Cortex of kidney (tissue), 1 donor: ENCODE measurements at places on chromosomes 5 and 9.

DNA sequence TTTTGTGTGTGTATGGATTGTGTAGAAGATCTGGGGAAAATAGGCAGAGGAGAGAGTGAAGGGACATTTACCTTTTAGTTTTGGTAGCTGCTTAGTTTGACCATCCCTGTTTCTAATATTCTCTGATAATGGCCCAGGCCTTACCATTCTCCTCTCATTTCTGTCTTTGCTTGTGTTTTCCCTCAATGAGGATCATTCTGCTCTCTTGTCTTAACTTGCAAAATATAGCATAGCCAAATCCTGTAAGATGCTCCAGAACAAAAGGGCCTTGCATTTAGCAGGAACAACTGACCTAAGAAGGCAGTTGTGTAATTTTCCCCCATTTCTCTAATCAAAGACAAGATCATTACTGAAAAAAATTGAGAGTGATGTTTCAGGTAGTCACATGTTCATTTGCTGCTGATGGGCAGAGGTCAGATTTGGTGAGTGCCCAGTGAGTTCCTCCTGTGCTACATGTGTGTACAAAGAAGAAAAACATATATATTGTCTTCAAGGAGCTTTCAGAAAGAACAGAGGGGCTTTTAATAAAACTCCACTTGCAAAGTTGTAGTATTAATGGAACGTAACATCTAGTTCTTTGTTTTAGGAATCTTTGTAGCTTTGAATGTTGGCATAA is 139.5 kb downstream of the KDM4C start:
- no peak for DNase-seq

GRCh38 chr5:7629561-7629960 is 221.4 kb downstream of the CFAP90 start:
- no peak for DNase-seq

DNA sequence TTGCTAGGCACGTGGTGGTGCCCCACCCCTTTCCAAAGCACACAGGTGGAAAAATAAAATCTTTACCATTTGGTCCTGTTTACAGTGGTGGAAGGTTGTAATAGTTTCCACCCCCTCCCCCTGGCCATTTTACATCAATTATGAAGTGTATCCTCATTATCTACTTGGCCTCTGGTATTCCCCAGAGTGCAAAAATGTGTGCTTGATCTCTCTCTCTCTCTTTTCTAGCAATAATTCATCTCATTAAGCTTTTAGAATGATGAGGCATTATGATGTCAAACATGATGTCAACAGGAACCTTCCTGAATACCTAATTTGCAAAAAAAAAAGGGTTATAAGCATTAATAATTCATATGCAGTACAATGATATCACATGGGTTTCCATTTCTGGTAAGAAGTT is 3.1 kb downstream of the PDE8B start:
- no peak for DNase-seq

GRCh38 chr5:33072296-33072695 is 361.2 kb downstream of the NPR3 start:
- no peak for DNase-seq

DNA sequence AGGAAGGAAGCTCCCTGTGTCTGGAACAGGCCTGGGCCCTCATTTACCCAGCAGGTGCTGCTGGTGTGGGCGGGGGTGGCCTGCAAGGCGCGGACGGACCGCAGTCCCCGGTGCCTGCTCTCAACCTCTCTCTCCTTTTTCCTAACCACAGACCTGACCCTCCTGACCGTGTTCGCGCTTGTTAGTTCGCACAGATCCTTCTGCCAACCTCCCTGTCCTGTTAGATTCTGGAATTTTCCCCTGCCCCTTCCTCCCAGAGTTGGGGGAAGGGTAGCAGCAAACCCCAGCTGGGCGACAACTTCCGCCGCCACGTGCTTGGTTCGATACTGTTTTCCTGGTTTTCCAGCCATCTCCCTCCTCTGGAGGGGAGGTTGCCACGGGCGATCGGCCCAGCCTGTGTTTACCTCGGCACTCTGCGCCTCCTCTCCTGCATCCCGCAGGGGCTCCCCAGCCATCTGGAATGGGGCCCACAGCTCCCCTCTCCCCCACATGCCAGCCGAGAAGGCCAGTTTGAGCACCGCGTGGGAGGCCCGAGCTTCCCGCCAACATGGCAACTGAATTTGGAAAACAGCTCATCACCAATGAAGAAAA is 70.8 kb upstream of the UNC5A start:
- no peak for DNase-seq

- DNase-seq, result no peak
Measured at GRCh38 chr5:6644794-6645241, 11.6 kb downstream of the SRD5A1 start.

- no peak for DNase-seq
Measured at GRCh38 chr5:501831-502184, 22.4 kb downstream of the SLC9A3 start.

- DNase-seq, result no peak
Measured at GRCh38 chr5:113052041-113052795, 75.6 kb downstream of the DCP2 start.

GRCh38 chr9:36037549-36038122 is 923 bp downstream of the RECK start:
- no peak for DNase-seq

- no peak for DNase-seq
Measured at GRCh38 chr9:121633119-121633714, 18.2 kb upstream of the DAB2IP start.

DNA sequence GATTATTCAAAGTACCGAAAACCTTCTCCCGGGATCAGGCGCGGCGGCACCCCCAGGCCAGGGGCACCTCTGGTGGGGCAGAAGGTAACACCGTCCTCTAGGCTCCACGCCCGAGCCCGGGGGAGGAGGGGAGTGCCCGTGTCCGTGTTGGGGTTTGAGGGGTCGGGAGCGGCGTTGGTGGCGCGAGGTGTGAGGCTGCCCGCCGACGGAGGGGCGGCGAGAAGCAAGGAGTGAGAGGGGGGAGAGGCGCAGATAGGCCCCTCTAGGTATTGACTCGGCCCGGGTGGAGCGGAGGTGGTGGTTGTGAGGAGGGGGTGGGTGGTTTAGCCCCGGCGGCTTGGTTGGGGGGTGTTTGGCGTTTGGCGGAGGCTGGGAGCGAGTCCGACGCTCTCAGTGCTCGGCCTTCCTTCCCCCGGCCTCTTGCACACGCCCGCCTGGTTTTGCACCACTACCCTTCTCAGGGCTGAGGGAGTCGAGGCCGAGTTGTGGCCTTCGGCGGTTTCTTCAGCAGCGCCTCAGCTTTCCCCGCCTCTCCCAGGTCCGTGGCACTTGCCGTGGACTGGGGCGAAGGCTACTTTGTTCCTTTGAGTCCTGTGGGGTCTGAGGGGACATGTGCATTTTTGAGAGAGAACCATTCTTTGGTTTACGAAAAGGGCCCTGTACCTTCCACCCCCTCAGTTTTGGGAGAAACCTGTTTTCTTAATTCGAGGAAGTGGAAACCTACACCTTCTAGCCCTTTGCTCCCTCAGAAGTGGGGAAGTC is 450 bp downstream of the GPBP1 start:
- no peak for DNase-seq

DNA sequence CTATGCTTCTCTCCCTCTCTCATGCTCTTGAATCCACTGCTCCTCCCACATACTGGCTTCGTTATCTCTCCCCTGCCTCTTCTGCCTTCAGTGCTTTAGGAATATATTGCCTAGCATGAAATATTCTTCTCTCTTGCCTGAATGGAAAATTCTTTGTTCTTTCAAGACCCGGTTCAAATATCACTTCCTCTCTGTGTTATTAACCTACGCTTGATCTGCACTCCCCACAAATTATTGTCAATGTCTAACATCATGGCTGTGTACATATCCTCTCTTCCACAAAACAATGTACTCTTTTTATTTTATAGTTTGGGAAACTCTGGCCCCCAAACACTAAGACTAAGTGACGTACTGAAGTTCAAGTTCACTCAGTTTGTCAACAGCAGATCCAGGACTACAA is 211.0 kb downstream of the SEC61B start:
- no peak for DNase-seq

GRCh38 chr5:9540791-9541190 is 5.1 kb downstream of the SEMA5A start:
- no peak for DNase-seq

- no peak for DNase-seq
Measured at GRCh38 chr9:133181561-133181960, 17.8 kb upstream of the GBGT1 start.

GRCh38 chr9:35828716-35829083 is at the start of gene FAM221B:
TSS of gene FAM221B (minus strand) at chr9:35828732. CDS start at chr9:35826161, 2,571 bp downstream.
- DNase-seq, result no peak

DNA sequence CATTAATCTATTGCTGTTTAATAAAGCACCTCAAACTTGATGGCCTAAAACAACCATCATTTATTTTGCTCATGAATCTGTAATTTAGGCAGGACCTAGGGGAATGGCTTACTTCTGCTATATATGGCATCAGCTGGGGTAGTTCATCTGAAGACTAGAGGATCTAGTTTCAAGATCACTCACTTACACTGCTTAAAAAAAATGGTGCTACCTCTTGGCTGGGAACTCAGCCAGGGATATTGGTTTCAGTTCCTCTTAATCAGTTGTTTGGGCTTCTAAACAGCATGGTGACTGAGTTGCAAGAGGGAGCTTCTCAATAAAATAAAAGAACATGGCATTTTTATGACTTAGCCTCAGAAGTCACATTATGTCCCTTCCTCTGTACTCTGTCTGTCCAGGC is 142.0 kb downstream of the FAM114A2 start:
- no peak for DNase-seq

- DNase-seq, result no peak
Measured at GRCh38 chr5:29054282-29054681, 2015.9 kb upstream of the CDH9 start.

- DNase-seq, result no peak
Measured at GRCh38 chr9:88746743-88747398, 211.9 kb downstream of the NXNL2 start.
